Right lung (tissue), 10 donors: ENCODE measurements at places on chromosomes 5 and 9. TPM values are rescaled to one million over a fixed set of nuclear protein-coding genes. Genes with fewer than 3 reads are reported as not detected.

- DNase-seq: peak; percentile 40
Measured at GRCh38 chr9:77163884-77164283, 13.4 kb upstream of the VPS13A start.

DNA sequence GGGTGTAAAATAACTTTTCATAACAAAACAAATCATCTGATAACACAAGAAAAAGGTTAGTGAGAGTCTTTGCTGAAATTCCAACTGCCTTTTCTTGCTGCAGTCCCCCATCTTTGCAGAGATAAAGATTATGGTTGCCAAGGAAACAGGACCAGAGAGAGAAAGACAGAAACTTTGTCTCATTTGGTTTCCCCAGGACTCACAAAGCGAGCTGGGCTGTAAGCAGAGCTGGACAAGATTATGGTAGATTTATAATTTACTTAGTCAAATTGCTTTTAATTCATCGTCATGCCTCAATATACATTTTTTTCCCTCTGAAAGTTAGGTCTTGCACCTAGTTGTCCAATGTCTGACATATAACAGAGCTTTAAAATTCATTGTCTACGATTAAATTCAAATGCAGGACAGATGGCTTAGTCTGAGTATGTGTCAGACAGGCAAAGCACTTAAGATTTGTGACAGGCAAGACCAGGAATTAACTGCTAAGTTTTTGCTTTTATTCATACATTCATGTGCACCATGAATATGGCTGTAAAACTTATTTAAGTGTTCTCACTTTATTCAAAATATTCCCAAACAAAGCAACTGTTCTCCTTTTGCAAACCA, 17.4 kb downstream of the ENC1 start:
- DNase-seq: no peak

DNA sequence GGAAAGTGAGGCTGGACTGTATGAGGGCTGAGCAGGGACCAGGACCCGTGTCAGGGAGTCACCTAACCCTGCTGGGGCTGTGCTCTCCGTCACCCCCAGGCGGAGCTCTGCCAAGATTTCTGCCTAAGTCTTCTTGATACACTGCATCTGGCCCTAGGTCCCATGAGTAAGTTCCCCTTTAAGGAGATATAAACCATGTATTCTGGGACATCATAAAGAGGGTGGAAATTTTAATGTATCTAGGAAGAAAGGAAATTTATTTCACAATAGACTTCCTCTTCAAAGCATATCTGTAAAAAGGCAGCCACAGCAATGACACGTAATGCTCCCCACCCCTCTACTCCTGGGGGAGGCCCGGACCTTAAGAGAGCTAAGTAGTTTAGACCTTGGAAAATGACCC, 183.4 kb downstream of the FBXL7 start:
- DNase-seq: no peak

DNA sequence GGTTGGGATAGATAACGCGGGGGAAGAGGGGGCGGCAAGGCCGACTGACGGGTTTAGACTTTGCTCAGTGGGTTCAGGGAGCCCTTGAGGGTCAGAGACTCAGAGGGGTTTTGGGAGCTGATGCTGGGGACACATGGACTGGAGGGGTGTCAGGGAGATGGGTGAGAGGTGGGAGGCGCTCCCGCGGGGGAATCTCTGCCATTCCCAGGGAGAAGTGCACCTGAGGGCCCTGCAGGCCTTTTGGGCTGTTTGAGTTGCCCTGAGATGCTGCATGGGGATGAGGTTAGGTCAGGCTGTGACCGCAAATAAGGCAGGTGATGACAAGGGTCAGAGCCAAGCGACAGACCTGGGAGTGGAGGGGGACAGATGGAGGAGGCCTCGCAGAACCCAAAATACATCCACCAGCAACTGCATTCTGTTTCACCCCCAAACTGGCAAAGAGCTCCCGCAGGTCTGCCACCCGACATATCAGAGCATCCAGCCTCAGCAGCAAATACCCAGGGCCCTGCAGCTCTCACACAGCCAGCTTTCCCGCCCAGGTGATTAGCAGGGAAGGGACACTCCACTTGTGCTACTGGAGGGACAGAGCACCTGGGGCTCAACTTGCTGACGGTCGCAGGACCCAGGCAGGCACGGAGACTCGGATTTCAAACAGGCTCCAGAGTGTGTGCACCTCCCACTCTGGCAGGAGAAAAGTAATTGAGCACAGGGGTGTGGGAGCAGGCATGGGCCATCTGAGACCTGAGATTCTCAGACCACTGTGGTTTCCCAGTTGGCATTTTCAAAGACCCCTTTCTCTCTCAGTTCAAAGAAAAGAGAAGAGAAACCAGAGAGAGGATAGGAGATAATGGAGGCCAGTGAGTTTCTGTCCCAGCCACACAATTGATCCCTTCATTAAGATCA, 26.4 kb downstream of the TMOD1 start:
- DNase-seq: no peak

- no peak for DNase-seq
Measured at GRCh38 chr5:30620481-30621085, 572.9 kb upstream of the CDH6 start.

Gene GFI1B
- 1.6 TPM for polyA plus RNA-seq

Gene MEGF10
- polyA plus RNA-seq: 1.5 TPM

GRCh38 chr9:98182889-98183599, 9.4 kb downstream of the CORO2A start:
- DNase-seq: no peak

Gene NR2F1-AS1
- 37.7 TPM for polyA plus RNA-seq

Gene NSMF
- polyA plus RNA-seq: 45.1 TPM
